ENCODE measurements at places on chromosomes 13 and 19.

DNA sequence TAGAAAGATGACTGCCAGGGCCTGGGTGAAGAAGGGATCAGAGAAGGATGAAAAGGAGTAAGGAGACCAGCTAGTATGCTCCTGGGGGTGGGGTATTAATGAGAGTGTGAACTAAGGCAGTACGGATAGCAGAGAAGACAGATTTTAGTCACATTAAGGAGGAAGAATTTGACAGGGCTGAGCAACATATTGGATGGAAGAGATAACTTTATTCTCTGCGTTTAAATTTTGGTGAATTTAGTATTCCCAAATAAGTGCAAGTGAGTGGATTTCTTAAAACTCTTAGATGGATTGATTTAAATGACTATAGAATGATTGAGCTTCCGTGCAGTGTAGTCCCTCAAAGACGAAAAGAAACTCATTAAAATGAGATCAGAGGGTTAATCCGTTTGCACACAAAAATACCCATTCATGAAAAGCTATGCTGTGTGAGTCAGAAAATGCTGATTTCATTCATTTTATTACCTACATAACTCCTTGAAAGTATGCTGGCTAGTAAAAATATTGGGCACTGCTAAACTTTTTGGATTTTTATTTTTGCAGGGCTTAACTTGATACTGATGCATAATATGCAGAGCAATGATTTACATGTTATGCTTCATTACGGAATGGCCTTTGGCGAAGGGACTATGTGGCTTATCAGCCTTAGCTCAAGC lies 54.1 kb downstream of the WDFY2 start:
- DNase-seq = no peak

DNA sequence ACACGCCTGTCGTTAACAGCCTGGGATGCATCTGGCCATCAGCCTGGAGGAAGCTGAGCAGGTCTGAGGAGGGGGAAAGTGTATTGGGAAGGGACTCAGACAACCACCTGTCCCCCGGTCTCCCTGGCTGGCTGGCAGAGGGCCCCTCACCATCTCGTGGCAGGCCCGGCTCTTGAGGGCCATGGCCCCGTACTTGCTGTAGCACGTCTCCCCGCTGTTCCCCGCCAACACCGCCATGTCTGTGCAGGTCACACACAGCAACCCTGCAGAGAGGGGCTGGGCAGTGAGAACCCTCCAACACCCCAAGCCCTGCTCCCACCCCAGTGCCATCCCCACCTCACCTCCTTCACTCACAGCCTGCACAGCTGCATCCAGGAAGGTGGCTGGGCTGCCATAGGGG lies 4.0 kb downstream of the TRMT1 start:
- DNase-seq = no peak

GRCh38 chr13:98054301-98054700 lies 88.6 kb upstream of the FARP1 start:
- no peak for DNase-seq

DNA sequence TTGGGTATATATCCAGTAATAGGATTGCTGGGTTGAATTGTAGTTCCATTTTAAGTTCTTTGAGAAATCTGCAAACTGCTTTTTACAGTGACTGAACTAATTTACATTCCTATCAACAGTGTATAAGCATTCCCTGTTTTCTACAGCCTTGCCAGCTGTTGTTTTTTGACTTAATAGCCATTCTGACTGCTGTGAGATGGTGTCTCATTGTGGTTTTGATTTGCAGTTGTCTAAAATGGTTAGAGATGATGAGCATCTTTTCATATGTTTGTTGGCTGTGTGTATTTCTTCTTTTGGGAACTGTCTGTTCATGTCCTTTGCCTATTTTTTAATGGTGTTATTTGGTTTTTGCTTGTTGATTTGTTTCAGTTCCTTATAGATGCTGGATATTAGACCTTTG lies 4.0 kb upstream of the ZNF222 start:
- DNase-seq = no peak

- no peak for DNase-seq
Observed at GRCh38 chr13:112746044-112746443, 56.2 kb downstream of the ATP11A start.

DNA sequence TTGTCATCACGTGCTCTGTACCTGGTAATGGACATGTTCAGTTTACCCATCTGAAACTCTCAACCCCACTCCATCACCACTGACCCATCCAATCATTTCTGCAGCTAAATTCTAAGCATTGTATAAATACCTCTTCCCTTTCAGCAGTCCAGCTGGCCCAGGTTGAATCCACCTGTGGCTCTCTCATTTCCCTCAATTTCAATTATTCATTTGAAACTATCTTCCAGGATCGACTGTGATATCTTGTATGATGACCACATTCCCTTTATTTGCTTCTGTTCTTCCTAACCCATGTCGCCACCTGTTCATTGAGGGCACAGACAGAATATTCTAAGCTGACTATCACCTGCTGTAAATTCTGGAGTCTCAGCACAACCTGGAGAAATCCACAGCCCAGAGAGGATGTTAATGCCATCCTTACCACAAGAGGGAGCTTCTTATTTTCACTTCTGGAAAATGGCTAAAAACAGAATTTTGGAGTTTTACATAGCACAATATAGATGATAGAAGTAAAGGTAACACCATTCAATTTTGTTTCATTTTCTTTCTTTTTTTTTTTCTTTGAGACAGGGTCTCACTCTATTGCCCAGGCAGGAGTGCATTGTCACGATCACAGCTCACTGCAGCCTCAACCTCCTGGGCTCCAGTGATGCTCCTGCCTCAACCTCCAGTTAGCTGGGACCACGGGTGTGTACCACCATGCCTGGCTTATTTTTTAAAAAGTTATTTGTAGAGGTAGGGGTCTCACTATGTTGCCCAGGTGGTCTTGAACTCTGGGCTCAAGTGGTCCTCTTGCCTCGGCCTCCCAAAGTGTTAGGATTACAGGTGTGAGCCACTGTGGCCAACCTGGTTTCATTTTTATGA lies 38.6 kb downstream of the ZNF823 start:
- no peak for DNase-seq

DNA sequence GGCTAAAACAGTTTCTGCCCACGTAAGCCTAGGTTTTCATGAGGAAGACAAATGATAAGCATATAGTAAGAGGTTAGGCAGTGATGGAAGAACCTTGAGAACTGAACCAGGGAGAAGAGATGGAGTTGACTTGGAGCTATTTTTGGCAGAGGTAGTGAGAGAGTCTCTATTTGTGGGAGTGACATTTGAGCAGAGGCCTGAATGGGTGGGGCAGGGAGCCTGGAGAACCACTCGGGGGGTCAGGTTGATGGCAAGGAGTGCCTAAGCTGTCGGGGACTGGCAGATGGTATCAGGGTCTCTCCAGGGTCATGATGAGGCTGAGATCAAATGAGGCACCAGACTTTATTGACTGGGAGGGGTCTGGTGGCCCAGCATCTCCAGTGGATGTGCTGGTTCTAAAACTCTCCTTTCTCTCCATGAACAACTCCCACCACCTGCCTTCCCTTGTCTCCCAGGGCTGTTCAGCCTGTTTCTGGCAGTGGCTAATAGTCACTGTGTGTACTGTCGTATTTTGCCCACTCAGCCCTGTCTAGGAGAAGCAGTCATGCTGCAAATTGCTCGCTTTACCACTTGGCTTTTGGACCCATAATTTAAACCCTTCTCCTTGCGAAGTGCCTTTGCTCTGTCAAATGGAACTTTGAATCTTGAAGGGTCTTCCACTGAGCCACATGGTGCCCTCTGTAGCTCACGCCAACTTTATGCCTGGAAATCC lies 3.6 kb downstream of the MAU2 start:
- no peak for DNase-seq

DNA sequence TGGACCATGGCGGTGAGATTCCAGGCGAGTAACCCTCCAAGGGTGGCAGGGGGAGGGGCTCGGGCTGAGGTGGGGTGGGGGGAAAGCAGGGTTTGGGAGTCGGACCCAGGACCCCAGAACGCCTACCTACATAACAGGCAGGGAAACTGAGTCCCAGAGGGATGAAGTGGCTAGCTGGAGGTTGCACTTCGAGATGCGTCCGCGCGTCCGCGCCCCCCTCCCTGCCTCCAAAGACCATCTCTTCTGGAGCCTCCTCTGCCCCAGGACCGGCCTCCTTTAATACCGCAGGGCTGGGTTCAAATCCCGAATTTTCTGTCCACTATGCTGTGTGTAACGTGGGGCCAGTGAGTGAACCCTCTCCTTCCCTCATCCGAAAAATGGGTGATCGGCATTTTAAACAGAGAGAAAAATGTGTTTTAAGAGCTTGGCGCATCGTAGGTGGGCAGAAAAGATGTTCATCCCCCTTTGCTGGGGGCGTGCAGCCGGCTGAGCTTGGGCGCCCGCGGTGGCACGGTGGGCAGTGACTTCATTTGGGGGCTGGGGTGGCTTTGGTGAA lies 13.8 kb downstream of the TJP3 start:
- no peak for DNase-seq

DNA sequence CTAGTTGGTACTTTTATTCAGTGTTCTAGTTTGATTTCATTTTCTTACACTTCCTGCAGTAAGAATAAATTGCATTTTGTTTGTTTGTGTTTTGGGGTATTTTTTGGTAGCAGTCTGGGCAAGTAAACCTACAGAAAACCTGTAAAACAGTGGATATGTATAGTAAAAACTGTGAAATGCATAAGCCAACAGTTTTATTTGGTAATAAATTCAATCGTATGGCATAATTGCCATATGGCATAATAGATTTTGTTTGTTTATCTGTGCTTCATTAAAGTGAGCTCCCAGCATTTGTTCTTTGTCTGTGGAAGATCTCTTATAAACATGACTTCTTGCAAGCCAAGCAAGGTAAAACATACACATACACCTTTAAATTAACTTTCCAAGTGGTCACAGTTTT lies 111.9 kb downstream of the PCDH9 start:
- no peak for DNase-seq
